ENCODE measurements at places on chromosomes 6 and 20.

DNA sequence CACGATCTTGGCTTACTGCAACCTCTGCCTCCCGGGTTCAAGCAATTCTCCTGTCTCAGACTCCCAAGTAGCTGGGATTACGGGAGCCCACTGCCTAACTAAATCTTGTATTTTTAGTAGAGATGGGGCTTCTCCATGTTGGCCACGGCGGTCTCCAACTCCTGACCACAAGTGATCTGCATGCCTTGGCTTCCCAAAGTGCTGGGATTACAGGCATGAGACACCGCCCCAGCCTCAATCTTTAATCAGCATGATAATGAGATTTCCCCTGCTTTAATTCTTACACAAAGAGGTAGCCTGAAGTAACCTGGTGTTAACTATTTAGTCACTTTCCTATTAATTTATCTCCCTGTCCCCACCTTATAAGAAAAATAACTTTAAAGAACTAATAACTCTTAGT is 31.3 kb upstream of the TRDN start:
- no peak for DNase-seq

- no peak for DNase-seq
Measured at GRCh38 chr6:6657085-6657819, 68.7 kb downstream of the LY86 start.

DNA sequence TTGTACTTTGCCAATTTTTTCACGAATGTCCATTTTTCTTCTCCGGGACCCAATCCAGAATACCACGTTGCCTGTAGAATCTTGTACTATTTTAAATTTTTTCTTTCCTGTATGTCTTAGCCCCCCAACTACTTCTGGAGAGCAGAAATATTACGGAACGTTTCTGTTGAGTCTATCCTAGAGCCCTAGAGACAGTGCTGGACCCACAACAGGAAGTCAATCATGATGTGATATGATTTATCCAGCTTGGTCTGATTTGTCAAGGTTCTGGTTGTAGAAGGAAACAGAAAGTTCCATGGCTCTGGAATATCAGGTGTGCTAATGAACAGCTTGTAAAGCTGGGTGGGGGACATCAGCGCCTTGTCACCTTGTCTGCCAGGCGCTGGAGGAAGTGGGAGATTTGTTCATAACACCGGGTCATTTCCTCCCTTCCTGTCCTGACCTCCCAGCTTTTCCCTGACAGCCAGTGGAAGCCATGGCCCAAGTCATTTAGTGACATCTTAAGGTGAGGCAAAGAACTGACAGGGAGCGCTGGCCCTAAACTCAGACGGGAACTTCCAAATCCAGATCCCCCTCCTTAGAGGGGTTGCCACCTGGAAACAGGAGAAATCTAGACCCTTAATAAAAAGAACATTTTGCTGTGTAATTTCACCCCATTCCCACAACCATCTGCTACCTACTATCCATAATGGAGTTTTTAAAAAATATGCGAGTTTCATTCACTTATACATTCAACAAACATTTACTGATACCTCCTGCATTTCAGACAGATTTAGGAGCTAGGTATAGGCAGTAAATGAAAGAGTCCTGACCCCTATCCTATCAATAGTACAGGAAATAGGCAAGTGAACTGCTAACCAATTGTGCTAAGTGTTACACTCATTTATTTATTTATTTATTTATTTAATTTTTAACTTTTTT is 130.5 kb downstream of the ZFP64 start:
- no peak for DNase-seq

DNA sequence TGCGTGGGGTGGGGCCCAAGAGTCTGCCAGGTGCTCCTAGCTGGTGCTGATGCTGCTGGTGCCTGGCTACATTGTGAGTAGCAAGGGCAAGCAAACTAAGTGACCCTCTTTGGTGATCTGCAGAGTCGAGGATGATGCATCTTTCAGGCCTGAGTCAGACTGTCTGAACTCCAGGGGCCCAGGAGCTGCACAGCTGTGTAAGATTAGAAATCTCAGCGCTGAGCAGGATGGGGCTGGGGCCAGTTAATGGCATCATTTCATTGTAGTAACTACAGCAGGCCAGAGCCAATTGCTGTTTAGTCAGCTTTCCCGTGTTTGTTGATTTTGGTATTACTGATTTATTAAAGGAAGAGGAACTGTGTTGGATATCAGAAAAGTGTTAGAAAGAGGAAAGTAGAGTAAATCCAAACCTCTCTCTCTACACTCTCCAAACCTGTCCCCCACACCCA is 365.2 kb downstream of the PAX1 start:
- no peak for DNase-seq

DNA sequence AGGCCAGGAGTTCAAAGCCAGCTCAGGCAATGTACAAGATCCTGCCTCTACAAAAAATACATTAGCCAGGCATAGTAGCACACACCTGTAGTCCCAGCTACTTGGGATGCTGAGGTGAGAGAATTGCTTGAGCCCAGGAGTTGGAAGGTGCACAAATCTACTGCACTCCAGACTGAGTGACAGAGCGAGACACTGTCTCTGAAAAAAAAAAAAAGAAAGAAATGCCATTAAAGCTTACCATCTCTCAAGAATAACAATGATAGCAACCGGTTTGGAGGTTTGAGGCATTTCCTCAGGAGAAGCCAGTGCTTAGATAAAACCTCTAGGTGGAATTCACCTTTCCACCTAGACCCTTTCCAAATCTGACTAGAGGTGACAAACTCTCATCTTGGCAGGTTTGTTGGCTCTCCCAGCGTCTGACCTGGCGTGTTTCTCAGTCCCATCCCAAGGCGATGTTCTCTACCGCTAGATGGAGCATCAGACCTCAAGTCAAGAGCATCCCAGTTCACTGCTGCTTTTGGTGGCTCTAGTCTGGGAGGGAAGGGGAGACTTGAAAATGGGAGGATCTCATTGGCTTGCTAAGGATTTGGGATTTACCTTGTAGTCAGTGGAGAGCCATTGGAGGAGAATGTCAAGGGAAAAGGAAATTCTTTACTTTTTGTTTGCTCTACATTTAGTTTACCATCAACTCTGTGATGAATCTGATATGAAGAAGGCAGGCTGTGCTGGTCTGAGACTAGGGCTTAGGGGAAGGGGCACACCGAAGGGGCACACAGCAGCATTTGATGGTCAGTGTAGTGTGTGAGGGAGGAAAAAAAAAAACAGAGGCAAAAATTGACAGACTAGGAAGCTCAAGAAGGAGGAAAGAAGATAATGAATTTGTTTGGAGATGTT is 67.9 kb downstream of the NCOA7 start:
- DNase-seq: peak; percentile 27

DNA sequence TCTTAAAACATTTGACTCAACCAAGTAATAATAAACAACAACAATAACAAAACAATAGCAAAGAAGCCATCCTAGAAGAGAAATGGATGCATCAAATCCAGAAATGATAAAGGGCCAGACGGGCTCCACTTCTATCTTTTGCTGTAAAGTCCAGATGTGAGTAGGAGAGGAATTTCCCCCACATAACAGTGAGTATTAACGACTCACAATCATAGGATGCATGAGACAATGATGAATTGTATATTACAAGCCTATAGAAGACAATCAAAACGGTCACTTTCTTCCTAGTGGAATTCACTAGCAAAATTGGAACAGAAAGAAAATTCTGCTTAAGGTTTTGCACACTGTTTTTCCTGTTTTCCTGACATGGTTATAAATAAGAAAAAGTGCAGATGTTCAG is 97.0 kb upstream of the PREP start:
- no peak for DNase-seq

DNA sequence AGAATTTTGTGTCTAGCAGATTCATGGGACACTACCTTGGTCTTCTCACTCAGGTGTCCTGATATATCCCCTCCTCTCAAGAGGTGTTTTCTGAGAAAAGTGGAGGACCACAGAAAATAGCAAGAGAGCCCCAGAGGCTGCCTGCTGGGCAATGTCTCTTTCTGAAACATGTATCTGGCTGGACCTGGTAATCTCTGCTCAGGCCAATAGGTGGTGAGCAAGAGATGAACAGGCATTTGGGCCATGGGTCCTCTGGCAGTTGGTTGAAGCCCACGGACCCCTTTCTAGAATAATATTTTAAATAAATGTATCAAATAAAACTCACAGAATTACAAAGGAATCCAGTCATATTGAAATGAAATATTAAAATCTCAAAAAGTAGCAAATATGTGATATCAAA is 8.8 kb upstream of the THBD start:
- DNase-seq: no peak

- DNase-seq: no peak
Measured at GRCh38 chr6:147164761-147165160, 39.5 kb upstream of the STXBP5 start.

GRCh38 chr6:35782424-35782823 is 1.6 kb downstream of the CLPSL1 start:
- DNase-seq: no peak

GRCh38 chr6:37922563-37922962 is 103.0 kb downstream of the ZFAND3 start:
- no peak for DNase-seq

- DNase-seq: no peak
Measured at GRCh38 chr20:14235355-14235754, 102.1 kb downstream of the FLRT3 start.

DNA sequence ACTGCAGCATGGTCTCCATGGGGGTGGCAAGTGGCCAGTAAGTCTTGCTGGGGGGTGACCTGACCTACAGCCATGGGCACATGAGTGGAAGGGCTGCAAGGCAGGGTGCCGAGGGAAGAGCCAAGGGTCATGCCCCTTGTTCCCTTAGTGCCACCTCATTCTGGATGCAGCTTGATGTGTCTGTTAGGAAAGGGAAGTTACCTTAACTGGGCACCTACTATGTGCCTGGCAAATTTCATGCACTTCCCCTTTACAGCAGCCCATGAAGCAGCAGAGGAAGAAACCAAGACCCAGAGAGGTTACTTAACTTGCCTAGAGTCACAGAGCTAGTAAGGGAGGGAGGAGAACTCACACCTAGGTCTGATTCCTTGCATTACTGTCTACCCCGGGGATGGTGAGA is 174.0 kb downstream of the MRPL14 start:
- DNase-seq: no peak

DNA sequence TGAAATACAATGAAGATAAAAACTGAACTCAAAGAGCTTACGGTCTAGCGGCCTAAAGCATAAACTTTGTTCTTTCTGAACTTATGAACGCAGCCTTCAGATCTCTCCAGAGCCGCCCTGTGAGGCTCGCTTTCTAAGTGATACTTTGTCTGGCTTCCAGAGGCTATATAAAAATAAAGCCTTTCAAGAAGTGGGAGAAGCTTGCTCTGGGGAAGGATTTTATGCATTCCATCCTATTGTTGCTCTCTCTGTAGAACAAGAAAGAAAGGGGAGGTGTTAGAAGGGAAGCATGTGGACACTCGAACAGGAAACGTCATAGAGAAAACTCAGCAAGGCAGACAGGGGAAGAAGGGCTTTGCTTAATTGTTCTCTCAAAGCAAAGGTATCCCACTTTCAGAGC is 77.0 kb downstream of the TBX18 start:
- DNase-seq: no peak

GRCh38 chr6:43927532-43928210 is 157.7 kb downstream of the VEGFA start:
- no peak for DNase-seq

DNA sequence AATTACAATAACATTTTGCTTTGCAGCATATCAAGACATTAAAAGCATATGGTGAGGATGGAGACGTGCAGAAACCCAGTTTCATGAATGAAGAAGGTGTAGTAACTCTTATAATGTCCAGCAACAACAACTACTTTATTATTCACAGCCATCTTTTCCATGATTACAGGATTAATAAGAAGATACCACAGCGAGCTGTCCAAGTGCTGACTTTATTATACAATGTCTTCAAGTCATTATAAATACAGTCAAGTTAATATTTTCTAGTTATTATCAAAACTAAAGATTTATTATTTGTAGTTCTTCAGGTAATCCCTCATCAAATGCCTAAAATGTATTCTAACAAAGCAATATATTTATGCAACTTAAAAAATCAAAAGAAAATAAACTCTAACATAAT is 2.5 kb upstream of the KHDRBS2 start:
- no peak for DNase-seq

DNA sequence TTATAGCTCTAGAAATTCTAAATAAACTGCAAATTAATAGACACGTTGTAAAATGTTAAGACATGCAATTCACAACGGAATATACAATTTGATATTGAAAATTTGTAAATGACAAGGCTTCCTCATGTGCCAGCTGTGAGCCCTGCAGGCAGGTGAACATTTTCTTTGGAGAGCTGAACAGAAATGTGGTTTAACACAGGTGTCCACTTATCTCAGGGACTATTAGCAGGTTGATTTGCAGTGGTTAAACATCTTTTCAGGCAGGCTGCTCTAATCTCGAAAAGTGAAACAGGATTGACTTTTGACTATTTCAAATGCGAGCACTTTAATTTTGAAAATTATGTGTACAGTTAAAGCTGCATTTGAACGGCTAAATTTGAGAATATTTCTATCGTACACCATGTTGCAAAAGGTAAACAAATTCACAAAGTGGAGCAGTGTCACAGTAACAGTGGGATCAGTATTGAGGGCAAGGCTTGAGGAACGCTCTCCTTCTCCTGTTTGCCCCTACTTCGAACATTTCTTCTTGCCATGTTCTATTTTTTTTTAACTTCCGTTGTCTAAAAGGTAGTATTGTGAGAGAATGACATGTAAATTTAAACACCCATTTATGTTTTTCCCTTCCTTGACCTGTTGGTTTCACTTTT is 210.8 kb downstream of the CDKAL1 start:
- DNase-seq: no peak

DNA sequence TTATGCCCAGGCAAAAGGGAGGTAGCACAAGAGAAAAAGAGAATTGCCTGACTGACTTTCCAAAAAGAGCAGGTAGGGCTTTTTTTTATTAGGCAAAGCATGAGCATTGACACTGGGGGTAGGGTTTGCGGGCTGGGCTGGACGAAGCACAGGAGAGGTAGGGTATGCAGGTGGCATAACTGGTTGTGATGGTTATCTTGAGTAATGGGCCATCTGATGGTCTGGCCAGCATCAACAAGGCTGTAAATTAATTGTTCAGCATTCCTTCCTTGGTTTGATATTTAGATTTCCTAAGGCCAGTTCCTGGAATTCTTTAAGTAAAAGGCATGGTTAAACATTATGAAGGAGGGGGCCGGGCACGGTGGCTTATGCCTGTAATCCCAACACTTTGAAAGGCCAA is 13.9 kb upstream of the BFSP1 start:
- no peak for DNase-seq

GRCh38 chr20:23915844-23916243 is 36.3 kb upstream of the CST5 start:
- DNase-seq: no peak

- DNase-seq: no peak
Measured at GRCh38 chr20:32918751-32919150, 60.0 kb downstream of the EFCAB8 start.

GRCh38 chr6:153123801-153124200 is 7.3 kb downstream of the RGS17 start:
- no peak for DNase-seq
